Stimulated activated naive CD4-positive, alpha-beta T cell treated with Interleukin-2 at 50 U/mL for 16 hours (primary cell): ENCODE measurements at places on chromosomes 1 and 21.

DNA sequence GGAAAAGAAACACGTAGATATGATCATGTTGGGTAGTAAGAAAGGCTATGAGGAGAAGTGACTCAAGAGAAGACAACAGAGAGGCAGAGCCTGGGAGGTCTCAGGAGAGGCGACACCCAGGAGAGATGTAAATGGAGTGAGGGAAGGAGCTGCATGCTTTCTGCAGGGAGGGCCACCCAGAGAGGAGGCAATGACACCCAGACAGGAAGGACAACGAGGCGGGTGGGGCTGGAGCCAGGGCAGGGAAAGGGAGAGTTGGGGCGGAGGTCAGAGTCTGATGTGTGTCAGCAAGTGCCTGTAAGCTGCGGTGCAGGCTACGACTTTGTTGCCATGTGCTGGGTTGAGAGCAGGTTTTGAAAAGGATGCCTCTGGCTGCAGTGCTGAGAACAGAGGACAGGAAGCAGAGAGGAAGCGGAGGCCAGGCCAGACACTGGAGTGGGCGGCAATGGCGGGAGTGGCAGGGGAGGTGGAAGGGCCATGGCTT is 31.3 kb downstream of the SLC1A7 start:
- DNase-seq: no peak

GRCh38 chr1:10824821-10825540 is 28.5 kb upstream of the CASZ1 start:
- no peak for DNase-seq

DNA sequence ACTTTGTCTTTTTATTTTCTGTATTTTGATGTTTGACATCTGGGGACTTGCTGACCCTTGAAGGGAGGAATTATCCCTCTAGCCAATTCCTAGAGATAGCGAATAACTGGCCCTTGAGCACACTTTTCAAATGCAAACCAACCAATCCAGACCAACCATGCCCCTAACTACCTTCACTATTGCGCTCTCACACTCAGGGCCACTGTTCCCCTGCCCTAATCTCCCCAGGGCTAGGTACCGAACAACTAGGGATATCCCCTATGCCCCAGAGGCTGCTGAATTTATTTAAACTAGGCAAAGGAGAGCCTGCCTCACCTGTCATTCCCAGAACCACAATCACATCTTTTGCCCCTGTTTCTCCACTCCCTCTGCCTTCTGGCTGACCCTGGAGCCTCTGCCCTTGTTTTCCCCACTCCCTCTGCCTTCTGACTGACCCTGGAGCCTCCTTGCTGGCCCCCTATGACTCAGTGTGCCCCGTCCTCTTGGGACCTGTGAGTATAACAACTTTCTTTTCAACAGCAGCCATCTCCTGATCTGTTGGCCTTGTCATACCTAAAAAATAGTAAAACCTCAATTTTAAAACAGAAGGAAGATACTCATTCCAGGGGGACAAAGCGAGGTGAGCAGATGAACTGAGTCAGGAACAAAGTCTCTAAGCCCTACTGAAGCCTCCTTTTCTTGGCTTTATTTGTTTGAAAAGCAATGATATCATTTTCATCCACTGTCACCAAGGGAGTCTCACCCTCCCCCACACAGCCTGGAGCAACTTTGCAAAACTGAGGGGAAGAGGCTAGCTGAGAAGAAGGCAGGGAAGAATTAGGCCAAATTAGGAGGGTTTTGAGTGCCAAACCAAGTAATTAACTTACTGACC is 115.5 kb downstream of the NMNAT2 start:
- DNase-seq: no peak

- DNase-seq: peak; percentile 15
These were observed 729 bp downstream of the APP start for GRCh38 chr21:26169611-26170470.

- no peak for DNase-seq
These were observed 22.5 kb downstream of the CACHD1 start for GRCh38 chr1:64492424-64492823.

GRCh38 chr1:212689758-212690529 is 9.7 kb downstream of the BATF3 start:
- DNase-seq: no peak

DNA sequence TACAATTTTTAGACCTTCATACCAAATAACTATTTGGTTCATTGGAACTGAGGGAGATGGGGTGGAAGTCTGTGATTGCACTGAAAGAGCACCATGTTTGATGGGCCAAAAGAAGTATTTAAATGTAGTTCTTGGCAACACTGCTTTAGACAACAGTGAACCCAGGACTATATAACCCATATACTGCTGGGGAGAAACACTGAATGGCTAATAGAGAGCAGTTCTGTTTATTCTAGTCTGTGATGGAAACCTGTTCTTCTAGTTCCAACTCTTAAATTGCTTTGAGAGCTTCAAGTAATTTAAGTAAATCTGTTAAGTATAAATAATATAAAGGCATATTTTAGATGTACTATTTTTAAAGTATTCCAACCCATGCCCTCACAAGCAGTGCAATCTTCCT is 96.3 kb downstream of the NIBAN1 start:
- no peak for DNase-seq
